Mucosa of gallbladder (tissue), 1 donor: ENCODE measurements at places on chromosomes 3 and 15. TPM values are rescaled to one million over a fixed set of nuclear protein-coding genes. Genes with fewer than 3 reads are reported as not detected.
A peak's percentile ranks its signal among the peaks of the same experiment; 100 is the strongest.

WNT7A gene
- 4.7 TPM for total RNA-seq

PLOD2 gene
- total RNA-seq = 72.8 TPM

HHLA2 gene
- total RNA-seq = 69.1 TPM

ATP13A4 gene
- 47.2 TPM for total RNA-seq

GRCh38 chr3:3015185-3016089 lies 94.7 kb downstream of the IL5RA start:
- no peak for DNase-seq

- no peak for DNase-seq
Measured at GRCh38 chr3:195763076-195763830, 42.5 kb downstream of the MUC20 start.

GRCh38 chr15:74121039-74121438 lies 9.3 kb upstream of the ISLR2 start:
- DNase-seq = no peak

GRCh38 chr3:85801955-85802354 lies 843.2 kb downstream of the CADM2 start:
- DNase-seq = no peak

DNA sequence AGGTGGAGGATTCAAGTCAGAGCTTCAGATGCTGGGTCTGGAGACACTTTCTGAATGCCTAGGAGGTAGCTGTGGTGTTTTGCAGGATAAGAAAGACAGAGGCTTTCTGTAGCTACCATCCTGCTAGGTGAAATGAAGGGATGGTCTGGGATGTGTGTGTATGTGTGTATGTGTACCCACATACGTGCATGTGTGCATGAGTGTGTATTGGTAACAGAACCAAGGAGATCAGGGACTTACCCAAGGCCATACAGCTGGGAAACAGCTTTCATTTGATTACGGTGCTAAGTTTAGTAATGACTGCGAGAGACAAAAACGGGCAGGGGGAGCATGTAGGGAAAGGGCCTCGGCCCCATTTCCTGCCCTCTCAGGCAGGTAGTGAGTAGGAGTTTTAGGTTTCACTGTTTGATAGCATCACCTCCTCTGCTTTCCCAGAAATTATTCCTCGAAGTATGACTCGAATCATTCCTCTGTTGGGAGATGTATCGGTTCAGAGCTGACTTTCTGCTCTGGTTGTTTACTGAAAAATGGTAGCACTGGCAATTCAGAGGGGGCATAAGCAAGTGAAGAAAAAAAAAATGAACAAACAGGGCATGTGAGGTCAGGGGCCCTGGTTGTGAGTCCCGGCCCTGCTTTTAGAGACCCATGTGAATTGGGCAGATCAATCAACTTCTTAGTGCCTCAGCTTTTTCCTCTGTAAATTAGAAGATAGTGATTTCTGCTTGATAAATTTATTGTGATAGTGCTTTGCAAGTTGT lies 130.7 kb downstream of the LPP start:
- no peak for DNase-seq

- DNase-seq = no peak
Measured at GRCh38 chr3:193297421-193297820, 56.4 kb downstream of the PLAAT1 start.

DNA sequence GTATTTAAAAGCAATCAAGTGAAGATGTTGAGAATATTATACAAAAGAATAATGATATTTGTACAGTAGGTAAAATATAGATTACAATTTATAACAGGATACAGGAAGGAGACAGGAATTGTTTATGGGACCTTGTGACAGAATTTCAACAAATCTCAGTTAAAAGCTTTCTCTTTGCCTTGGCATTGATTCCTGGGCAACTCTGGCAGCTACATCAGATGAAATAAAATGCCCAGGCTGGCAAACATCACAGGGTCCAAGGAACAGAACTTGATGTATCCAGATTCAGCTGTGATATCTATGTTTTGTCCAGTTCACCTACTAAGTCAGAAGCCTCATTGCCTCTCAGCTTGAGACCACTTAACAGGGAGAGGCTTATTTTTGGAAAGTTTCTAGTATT lies 473.1 kb downstream of the MCTP2 start:
- no peak for DNase-seq

DNA sequence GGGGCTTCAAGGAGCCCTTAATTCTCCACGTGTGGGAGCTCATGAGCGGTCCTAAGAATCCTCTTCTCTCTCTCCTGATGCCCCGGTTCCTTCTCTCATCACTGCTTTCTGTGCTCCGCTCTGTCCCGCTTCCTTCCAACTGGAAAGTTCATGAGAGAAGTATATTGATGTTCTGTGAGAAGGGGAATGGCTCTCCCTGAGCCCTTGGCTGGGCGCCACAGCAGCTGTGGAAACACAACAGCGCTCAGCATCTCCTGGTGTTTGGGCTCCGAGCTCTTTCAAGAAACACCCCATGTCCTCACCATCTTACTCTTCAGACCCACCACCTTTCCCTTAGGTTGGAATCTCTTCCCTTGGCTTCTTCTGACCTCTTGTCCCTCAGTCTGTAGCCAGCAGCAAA lies 161.7 kb downstream of the VGLL4 start:
- peak; percentile 31 for DNase-seq

DNA sequence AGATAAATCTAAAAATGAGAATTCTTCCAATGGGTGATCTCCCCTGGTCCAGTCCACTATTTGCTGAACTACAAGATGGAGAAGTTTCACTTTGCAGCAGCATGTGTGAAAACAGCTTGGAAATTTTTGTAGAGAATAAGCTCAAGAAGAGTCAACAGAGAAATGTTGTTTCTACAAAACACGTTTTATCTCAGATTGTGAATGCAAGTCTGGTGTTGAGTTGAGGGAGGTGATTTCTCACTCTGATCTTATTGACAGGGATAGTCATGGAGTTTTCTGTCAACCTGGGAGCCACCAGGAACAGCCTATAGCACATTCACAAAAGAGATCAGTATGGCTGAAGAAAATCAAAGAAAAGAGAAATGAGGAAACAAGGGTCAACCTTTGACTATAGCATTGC lies 981.2 kb upstream of the CFAP20DC start:
- DNase-seq = no peak

MKRN3 gene
- total RNA-seq = not detected

ATP2C1 gene
- total RNA-seq = 78.9 TPM

EEFSEC gene
- 11.7 TPM for total RNA-seq

GRCh38 chr15:99509686-99510461 lies 55.9 kb upstream of the MEF2A start:
- no peak for DNase-seq

GRCh38 chr3:2889736-2890135 lies 220.4 kb downstream of the IL5RA start:
- DNase-seq = no peak

- DNase-seq = no peak
Measured at GRCh38 chr3:175075269-175075668, 216.1 kb downstream of the NAALADL2 start.

DCUN1D1 gene
- total RNA-seq = 45.8 TPM

DNA sequence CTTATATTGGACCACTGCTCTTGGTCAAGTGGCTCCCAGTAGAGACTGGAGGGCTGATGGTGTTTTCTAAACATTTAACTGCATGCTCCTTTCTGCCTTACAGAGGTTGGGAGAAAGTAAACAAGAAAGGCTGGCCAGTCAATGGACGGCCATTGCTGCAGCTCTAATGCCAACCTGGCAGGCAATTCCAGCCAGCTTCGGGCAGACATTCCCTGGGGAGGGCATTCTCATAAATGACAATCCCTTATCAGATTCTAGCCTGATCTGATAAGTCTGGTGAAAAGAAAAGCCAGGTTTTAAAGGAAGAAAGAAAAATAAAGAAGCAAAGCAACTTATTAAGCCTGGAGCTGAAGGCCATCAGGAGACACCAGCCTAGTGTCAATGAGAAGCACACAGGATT lies 60.7 kb downstream of the FRMD4B start:
- DNase-seq = no peak

DNA sequence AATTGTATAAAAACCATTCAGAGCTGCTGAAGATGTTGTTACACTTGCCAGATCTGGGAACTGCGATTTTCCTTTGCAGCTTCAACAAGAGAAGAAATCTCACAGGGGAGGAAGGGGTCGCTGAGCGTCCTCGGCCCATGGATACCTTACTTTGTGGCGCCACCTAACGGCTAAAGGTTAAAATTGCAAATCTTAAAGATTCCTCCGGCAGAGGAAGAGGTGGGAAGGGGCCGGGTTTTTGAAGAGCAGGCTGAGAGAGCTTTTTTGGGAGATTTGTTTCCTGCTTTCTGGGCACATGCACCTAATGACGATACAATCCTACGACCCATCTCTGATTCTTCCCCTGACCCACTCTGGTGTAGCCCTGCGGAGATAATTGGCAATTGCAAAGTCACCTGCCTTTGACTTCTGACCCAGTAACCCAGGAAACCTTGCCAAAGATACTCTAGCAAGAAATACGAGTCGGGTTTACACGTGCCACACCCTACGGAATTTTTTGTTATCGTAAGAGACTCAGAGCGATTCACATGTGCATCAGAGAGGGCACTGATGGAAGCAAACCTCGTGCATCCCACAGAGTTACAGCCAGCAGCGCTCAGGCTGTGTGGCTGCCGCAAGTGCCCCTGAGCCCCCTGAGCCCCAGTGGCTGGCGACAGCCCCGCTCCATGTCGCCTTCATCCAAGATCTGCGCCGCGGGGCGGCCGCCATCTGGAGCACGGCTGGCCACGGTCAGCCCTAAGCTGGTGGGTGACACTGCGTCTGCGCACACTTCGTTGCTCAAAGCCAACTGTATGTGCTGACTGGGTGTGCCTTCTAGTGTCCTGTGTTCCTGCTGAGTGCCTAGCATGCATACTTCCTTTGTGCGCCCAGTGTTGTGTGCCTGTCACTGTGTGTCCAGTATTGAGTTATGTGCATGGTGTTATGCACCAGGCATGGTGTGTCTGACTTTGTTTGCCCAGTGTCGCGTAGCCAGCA lies 55.2 kb upstream of the CHRNA7 start:
- DNase-seq = no peak

DNA sequence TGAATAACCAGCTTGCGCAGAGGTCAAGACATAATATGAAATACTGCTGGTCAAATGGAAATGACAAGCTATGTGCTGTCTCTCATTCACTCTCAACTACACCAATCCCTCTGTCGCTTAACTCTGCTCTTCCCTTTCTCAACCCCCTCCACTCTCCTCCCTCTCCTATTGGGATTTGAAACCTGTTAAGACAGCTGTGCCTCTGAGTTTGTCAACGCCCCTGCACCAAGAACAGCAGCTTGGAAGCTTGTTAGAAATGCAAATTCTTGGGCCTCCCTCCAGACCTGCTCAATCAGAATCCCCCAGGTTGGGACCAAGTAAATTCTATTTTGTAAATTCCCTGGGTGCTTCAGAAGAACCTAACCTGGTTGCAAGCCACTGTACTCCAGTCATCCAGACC lies 149.7 kb upstream of the ATP2B2 start:
- DNase-seq = no peak

PAK6 gene
- 7.9 TPM for total RNA-seq

SLC28A1 gene
- 2.6 TPM for total RNA-seq

ADAMTS9 gene
- total RNA-seq = 8.2 TPM

PARP16 gene
- 12.4 TPM for total RNA-seq

GRCh38 chr15:27028858-27029477 lies 58.0 kb downstream of the GABRG3 start:
- DNase-seq = no peak

DNA sequence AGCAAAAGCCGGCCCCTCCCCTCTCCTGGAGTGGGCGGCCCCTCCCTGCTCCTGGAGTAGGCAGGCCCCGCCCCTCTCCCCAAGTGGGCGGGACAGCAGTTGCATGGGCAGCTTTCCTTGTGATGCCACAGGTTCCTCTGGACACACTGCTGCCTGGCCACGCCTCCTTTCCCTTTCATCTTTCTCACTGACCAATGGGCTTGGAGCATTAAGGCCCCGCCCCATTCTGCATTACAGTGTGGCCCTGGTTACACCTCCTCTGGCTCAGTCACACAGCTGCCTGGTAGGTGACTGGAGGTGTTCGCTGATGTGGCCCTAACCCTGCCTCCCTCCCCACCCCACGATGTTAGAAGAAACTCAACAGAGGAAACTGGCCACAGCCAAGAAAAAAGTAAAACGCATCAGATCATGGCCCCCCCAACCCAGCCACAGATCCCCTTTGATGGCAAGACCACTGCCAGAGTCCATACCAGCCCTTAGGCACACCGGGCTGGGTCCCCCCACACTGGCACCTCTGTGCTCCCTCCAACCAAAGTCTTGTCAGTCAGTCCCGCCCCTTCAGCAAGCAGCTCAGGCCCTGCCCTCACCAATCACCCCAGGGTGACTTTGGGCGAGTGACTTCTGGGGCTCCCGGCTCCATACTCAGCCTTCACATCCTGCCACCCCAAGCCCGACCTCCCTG lies 84.3 kb downstream of the ADAMTS7 start:
- DNase-seq = no peak

MEX3B gene
- total RNA-seq = 4.1 TPM

DNA sequence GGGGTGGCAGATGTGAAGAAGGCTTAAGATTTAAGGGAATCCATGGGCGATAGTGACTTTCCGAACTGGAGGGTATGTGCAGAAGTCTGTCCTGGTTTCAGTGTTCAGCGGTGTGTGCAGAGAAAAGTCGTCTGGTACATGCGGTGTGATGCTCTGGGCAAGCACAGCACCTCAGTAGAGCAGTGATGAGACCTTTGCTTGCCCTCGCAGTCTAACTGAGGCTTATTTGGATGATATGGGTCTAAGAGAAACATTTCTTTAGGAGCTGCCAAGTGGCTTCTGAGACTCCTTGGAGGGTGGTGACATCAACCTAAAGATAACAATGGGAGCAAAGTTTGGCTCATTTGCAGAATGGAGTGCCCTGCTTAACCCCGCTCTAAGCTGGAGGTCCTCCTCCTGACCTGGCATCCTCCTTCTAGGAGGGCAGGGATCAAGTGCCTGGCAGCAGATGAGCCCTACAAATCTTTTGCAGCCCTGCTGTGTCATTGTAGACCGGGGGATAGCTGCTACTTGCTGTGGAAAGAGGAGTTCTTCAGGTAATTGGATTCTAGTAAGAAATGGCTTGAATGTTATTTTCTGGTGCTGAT lies 228.1 kb upstream of the AZI2 start:
- no peak for DNase-seq

- DNase-seq = no peak
Measured at GRCh38 chr15:63109920-63110319, 11.7 kb upstream of the LACTB start.

RASGRP1 gene
- total RNA-seq = 4.6 TPM

MB21D2 gene
- 8.7 TPM for total RNA-seq

DNA sequence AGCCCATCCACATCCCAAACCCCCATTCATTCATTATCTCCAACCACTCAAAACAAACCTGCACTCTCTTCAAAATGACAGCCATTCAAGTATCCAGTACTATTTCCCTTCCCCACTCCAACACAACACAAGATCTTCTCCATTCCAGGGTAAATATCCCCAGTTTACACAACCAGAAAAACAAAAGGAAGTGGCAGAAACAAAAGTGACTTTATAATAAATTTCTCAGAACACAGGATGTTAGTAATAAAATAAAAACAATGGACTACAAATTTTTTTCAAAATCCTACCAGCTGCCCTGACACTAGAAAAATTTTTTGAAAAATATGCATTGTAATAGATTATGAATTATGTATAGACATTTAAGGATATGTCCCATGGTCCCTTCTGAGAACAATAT lies 14.2 kb downstream of the CPA3 start:
- no peak for DNase-seq
